CD4-positive, alpha-beta memory T cell (primary cell): ENCODE measurements at places on chromosomes 7 and 10.

GRCh38 chr7:2700141-2700850 lies 12.3 kb downstream of the AMZ1 start:
- no peaks in the 10 kb centered on the region for H3K36me3 ChIP-seq
- H3K4me3 ChIP-seq, result no peak overlapping the region

DNA sequence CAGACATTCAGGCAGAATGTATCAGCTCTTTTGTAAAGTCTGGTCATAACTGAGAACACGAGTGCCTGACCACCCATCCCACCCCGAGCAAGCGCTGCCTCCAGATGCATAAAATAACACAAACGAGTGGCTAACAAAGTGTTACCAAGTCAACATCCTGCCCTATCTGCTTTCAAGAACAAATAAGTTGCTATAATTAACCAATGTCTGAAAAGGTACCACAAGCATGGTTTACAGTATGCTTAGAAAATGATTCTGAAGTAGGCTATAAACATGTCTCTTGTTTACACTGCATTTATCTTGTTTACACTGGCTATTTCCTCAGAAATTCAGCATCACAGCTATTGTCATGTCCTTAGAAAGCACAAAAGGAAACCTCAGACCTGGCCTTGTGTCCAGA lies 49.5 kb downstream of the PIK3AP1 start:
- no peaks in the 10 kb centered on the region for H3K4me1 ChIP-seq
- H3K4me3 ChIP-seq, result no peak overlapping the region
- DNase-seq, result no peak
- no peak overlapping the region for H3K27ac ChIP-seq
- no peaks in the 10 kb centered on the region for H3K36me3 ChIP-seq
- no peaks in the 10 kb centered on the region for H3K27me3 ChIP-seq

- no peaks in the 10 kb centered on the region for H3K4me1 ChIP-seq
- DNase-seq, result no peak
- H3K27me3 ChIP-seq, result no peaks in the 10 kb centered on the region
- H3K27ac ChIP-seq, result no peak overlapping the region
- H3K36me3 ChIP-seq, result no peaks in the 10 kb centered on the region
Observed at GRCh38 chr10:93784059-93784458, 26.3 kb downstream of the LGI1 start.

DNA sequence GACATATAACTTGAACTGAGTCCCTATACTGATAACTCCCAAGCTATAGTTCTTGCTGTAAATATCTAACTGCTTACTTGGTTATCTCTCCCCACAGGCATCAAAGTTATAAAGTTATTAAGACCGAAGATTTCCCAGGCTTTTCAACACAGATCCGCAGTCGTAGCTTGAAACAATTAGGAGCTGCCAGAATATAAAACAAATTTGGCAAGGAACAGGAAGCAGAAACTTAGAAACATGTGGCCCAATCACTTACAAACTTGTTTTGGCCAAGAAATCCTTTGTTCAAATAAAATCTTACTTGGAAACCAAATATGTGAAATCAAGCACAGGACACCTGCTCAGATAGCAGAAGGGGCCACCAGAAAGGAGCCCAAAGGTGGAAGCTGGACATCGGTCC lies 9.0 kb downstream of the SLC16A12 start:
- H3K36me3 ChIP-seq, result no peaks in the 10 kb centered on the region
- H3K4me1 ChIP-seq, result no peaks in the 10 kb centered on the region
- no peaks in the 10 kb centered on the region for H3K27me3 ChIP-seq
- DNase-seq, result no peak
- H3K27ac ChIP-seq, result no peak overlapping the region

DNA sequence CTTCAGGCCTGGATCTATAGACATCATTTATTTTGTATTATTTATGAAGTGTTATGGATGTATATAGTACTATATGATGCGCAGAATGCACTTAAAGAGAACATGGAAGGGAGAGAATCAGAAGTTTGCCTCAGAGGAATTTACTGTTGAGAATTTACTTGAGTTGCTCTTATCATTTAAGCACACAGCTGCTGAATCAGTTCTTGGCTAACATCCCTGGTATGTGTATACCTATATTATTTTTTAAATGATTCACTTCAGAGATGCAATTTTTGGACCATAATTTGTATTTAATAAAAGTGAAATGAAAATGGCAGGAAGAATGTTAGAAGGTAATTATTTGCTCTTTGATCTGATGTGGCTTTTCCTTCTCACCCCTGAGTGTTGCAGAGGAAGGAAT lies 191.6 kb downstream of the BICC1 start:
- no peak overlapping the region for H3K27ac ChIP-seq
- no peak for DNase-seq
- H3K27me3 ChIP-seq, result no peaks in the 10 kb centered on the region
- H3K36me3 ChIP-seq, result no peaks in the 10 kb centered on the region

DNA sequence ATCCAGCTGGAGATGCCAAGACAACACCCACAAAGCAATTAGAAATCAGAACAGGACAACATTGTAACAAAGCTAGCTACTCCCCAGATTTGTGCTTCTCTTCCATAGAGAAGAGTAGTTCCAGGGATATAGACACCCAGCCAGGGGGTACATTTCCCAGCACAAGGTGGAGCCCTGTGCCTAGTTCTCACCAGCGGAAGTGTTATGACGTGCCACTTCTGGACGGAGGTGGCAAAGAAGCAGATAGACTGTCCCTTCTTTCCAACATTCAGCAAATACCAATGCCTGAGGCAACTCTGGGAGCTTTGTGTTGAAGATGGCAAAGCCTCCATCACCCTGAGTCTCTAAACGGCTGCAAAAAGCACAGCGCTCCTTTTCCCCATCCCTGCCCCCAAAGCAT lies 23.4 kb upstream of the GSAP start:
- peaks cover 3% of the 10 kb centered on the region for H3K27me3 ChIP-seq
- no peaks in the 10 kb centered on the region for H3K36me3 ChIP-seq
- DNase-seq, result no peak
- no peak overlapping the region for H3K4me3 ChIP-seq

DNA sequence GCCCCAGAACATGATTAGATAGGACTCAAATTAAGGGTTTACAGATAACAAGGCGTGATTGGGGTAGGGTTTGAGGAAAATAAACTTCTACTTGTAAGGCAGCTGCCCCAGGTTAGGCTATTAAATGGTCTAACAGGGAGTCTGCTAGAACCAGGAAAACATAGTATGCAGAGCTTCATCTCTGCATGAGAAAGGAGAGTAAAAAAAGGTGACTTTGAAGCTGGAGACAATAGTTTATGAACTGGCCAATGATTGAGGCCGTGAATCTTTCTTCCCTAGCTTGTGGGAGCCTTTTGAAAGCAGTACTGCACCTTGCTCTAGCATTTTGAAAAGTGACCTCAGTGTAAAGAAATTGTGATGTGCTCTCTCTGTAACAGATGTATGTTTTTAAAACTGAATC lies 48.5 kb upstream of the STARD3NL start:
- no peak overlapping the region for H3K27ac ChIP-seq
- H3K4me3 ChIP-seq, result no peak overlapping the region
- H3K4me1 ChIP-seq, result no peaks in the 10 kb centered on the region
- H3K27me3 ChIP-seq, result peaks cover 8% of the 10 kb centered on the region

DNA sequence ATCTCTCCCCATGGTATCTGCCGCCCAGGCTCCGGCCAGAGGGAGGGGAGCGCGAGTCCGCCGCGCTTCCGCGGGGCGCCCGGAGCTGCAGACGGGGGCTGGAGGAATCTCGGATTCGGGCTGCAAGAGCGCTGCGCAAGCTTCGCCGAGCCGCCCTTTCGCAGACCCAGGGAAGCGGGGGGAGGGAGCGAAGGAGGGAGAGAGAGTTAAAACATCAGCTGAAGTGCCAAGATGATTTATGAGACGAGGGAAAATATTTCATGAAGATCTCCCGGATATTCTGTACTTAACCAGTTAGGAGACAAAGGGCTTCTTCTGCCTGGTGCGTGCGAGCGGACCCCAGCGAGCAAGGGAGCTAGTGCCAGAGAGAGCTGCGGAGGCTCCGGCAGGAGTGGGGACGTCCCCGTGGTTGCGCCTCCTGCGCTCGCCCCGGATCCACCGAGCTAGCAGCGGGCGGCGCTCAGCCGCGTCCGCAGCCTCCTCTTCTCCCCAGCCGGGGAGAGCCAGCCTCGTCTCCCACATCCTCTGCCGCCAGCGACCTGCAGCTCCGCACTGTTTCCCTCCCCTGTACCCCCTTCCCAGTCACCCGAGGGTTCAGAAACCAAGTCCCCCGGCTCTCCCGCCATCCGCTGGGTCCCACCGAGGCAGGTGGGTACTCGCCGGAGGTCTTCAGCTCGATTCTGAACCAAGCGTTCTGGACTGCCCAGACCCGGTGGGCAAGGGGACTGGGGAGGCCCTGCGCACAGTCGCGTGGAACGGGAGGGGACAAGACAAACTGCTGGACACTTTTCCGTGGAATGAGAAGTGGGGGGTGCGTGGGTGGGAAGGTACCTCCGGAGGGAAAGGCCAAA lies 1.0 kb upstream of the PAX2 start:
- peaks cover 56% of the 10 kb centered on the region for H3K27me3 ChIP-seq
- H3K4me3 ChIP-seq, result no peak overlapping the region
- H3K4me1 ChIP-seq, result peaks cover 34% of the 10 kb centered on the region
- DNase-seq, result no peak

GRCh38 chr7:125383324-125383723 lies 453.7 kb upstream of the POT1 start:
- H3K27me3 ChIP-seq, result no peaks in the 10 kb centered on the region
- no peak overlapping the region for H3K27ac ChIP-seq
- no peak overlapping the region for H3K4me3 ChIP-seq
- no peak for DNase-seq

- DNase-seq, result no peak
- no peak overlapping the region for H3K27ac ChIP-seq
- no peaks in the 10 kb centered on the region for H3K36me3 ChIP-seq
- no peaks in the 10 kb centered on the region for H3K4me1 ChIP-seq
- no peaks in the 10 kb centered on the region for H3K27me3 ChIP-seq
- H3K4me3 ChIP-seq, result no peak overlapping the region
Observed at GRCh38 chr10:111108441-111108840, 31.6 kb downstream of the ADRA2A start.

GRCh38 chr10:131755200-131755599 lies 145.6 kb upstream of the PPP2R2D start:
- H3K4me3 ChIP-seq, result no peak overlapping the region
- no peaks in the 10 kb centered on the region for H3K4me1 ChIP-seq
- no peak for DNase-seq
